ENCODE measurements at places on chromosomes 12 and 14.
A peak's percentile ranks its signal among the peaks of the same experiment; 100 is the strongest.

DNA sequence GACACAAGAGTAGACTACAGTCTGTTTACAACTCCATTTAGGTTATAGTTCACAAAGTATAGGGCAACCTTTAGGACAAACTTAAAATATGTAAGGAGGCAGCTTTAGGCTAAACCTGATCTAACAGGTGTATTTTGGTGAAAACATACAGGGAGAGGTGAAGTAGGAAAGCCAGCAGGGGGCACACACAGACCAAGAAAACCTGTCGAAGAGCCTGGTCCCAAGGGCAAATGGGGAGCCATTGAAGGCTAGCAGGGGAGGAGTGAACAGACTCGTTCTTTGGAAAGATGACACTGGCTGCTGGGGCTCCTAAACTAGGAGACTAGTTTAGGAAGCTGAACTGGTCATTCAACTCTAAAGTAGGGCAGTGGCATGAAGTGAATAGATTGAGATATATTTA, 138.8 kb upstream of the WSCD2 start:
- peak; percentile 40 for DNase-seq

DNA sequence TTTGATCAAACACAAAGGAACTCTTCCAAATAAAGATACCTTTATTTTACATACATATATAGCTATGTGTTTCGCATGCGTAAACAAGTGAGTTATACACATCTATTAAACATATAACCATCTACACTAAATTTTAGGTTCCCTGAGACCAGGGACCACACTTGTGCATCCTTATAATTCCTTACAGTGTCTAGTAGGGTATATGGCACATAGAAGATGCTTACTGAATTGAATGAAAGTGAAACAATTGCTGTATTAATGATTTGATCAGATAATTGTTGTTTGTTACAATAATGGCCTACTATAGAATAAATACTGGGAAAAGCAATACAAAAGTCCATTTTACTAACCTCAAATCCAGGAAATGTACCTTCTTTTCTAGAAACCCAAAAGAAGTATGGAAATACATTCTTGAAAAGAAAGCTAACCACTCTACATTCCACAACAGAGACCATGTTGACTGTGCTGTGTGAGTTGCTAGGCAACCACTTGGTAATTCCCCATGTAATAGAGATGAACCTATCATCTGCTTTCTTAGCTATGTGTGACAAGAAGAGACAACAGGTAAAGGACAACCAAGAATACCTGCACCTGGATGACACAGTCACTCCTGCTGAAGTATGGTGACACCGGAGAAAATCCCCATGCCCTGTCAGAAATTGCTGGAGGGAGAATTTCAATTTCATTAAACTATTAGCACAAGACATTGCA, 11.9 kb upstream of the CIPC start:
- DNase-seq = no peak

GRCh38 chr12:42507565-42507964, 82.0 kb downstream of the PRICKLE1 start:
- peak; percentile 41 for DNase-seq

- DNase-seq = no peak
Observed at GRCh38 chr14:95611293-95611880, 74.8 kb upstream of the TCL1B start.

GRCh38 chr12:88529531-88530488, 50.5 kb downstream of the KITLG start:
- peak; percentile 80 for DNase-seq

DNA sequence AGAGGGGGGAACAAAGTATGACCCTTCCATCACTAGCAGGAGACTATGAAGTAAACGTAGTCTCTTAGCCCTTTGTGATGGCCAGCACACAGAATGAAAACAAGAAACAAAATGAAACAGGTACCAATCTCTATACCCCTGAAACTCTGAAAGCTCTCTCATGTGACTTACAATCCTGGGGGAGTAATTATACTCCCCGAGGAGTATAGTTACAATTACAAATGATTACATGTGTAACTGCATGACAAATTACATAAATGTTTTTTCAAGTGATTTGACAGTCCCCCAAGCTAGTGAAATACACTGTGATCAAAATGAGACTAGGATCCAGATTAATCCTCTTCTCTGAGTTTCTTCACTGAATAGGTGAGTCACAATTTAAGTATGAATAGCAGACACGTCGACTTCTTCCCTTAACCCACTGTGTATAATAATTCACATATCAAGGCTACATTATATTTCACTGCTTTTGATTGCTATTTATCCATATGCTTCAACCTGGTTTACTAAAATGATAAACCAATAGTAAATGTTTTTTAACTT, 74.0 kb downstream of the SPTSSA start:
- DNase-seq = no peak

All from NCI-H748 treated with DMSO at 0.1 percent for 48 hours (cell line).